ENCODE measurements at places on chromosomes 7 and 10.
A peak's percentile ranks its signal among the peaks of the same experiment; 100 is the strongest.

DNA sequence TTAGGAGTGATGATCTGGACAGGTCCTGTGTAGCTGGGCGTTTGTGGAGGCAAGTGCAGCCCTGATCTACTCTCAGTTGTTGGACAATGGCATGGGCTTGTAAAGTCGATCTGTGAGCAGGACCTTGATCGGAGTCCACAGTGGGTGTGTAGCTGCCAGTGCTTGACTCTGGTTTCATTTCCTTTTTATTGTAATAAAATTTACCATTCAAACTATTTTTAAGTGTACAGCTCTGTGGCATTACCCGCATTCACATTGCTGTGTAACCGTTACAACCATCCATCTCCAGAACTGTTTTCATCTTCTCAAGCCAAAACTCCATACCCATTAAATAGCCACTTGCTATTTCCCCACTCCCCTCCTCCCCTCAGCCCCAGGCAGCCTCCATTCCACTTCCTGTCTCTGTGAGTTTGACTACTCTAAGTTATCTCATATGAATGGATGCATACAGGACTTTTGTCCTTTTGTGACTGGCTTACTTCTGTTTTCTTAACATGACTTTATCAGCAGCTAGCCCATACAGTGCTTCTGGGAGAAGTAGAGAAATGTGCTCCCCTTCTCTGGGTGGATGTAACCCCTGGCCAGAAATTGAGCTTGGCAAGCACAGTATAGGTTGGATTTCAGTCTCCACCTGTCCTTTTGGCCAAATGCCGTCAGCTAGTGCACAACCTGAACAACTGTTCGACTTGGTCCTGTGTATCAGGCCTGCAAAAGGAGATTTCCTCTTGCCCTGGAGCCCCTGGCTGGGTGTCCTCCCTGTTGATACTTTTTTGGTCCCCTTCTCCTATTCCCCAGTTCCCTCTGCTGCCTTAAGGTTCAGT is 180.0 kb downstream of the LRMDA start:
- no peak for DNase-seq

DNA sequence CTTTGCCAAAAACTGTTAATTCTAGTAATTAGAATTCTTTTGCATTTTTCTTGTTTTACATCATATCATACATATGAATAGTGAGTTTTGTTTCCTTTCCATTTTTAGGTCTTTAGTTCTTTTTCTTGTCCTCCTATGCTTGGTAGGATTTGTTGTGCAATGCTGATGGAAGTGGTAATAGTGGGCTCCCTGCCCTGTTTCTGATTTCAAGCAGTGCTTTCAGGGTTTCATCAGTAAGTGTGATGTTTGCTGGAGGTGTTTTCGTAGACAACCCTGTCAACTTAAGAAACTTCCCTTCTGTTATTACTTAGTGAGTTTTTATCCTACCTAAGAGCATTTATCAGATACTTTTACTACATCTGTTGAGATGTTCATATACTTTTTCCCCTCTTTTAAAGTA is 50.5 kb downstream of the CSGALNACT2 start:
- no peak for DNase-seq

DNA sequence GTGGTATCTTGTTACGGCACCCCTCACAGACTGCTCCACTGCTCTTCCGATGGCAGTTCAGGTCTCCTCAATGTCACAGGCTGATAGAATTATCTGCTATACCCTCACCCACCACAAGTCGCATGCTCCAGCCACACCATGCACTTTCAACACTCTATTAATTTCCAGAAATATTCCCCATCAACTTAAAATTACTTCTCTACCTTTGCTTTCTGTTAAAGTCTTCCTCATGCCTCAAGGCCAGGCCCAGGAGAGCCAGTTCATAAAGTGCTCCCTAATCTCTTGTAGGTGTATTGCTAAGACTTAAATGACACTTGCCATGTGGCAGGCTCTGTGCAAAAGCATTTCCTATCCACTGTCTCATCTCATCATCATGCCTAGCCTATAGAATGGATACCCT is 105.9 kb upstream of the ARID5B start:
- no peak for DNase-seq

DNA sequence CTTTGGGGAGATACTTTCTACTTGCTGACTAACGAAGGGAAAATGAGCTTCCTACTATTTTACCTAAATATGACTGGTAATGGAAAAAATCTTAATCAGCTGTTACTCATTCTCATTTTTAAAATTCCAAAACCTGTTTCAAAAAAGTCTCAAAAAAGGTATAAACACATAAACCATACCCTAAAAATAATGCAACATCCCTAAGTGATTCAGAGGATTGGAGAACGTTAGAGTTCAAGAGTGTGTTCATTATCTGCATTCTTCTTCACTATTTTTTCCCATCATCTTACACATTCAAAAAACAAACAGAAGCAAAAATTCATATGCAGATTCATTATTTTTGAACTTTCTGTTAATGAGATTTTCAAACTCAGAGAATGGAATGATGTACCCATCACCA is 150.4 kb upstream of the GNAI1 start:
- DNase-seq, result peak; percentile 8

- DNase-seq, result no peak
Measured at GRCh38 chr7:20270867-20271266, 53.7 kb upstream of the MACC1 start.

DNA sequence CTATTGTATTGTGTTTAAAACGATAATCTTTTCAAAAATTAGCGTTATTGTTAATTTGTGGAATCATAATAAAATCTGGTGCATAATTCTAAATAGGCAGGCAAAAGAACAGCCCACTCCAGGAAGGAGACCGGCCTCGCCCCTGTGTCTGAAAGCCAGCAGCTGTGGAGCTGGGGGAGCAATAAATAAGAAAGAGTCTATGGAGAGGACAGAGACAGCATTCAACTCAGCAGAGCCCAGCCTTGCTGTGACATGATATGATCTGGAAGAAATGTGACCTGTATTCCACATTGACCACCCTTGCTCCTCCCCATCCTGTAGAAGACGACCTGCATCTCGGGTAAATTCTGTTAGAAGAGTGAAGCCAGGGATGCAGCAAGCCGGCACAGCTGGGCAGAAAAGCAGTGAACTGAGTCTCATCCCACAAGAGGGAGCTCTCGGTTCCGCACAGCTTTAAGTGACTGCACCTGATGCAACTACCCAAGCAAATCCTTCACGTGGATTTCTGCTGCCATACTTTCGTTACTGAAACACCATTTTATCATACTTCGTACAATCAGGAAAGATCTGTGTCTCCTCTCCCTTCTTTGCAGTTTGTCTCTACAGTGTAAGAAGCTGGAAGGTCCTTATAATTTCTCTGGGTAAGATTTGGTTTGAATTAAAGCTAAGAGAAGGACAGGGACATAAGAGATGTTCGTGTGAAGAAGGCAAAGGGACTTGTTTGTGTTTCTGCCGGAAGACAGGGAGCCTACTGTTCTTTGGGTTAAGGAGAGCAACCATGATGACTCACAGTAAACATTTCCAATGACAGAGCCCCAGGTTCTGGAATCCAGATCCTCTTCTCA is 427.1 kb downstream of the GPAM start:
- peak; percentile 62 for DNase-seq

- no peak for DNase-seq
Measured at GRCh38 chr7:149776289-149776688, 2.9 kb upstream of the ZNF467 start.

- DNase-seq, result no peak
Measured at GRCh38 chr7:24860611-24861010, 103.3 kb upstream of the GSDME start.

GRCh38 chr10:17430647-17431355 is 23.6 kb downstream of the ST8SIA6 start:
- DNase-seq, result peak; percentile 80

DNA sequence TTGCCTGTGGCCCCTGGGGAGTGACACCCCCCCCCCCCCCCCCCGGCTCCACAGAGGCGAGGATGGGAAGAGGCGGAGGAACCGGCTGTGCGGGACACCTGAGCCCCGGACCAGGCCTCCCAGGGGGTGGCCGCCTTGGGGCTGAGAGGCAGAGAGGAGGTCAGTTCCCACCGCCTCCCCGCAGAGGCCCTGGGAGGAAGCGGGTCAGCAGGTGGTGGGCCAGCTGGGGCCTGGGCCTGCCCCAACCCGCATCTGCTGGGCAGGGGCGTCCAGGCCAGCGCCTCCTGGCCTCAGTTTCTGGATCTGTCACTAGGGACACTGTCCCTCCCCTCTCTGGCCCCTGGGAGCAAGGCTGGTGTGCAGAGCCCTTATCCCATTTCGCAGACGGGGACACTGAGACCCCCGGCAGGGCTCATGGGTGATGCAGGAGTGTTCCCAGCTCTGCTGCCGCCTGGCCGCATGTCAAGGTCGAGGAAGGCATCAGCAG is 14.6 kb upstream of the LFNG start:
- DNase-seq, result no peak

GRCh38 chr7:26948617-26949118 is 84.3 kb upstream of the SKAP2 start:
- no peak for DNase-seq

GRCh38 chr10:77111611-77112550 is 525.7 kb downstream of the KCNMA1 start:
- peak; percentile 80 for DNase-seq

DNA sequence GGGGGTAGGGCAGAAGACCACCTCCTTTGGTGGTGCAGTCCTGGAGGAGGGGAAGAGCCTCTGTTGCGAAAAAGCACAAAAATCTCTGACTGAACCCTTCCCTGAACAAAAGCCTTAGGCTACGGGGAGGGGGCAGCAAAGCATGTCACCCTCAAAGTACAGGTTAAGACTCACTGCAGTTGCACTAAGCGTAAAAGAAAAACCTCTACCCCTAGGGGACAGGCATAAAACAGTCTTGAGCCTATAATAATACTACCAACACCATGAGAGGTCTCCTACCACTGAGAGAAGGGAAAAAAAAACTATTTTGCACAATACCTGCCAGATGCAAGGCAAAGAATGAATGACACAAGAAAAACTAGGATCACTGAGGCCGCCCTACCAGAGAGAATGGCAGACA is 17.3 kb downstream of the TNPO3 start:
- DNase-seq, result no peak

- DNase-seq, result no peak
Measured at GRCh38 chr7:94400643-94401427, 6.1 kb downstream of the COL1A2 start.

GRCh38 chr7:82247814-82248433 is 195.7 kb downstream of the CACNA2D1 start:
- DNase-seq, result peak; percentile 27

- DNase-seq, result no peak
Measured at GRCh38 chr7:75737856-75738603, 711 bp downstream of the HIP1 start.

- no peak for DNase-seq
Measured at GRCh38 chr7:28304290-28304689, 108.0 kb upstream of the CREB5 start.

- DNase-seq, result no peak
Measured at GRCh38 chr10:44965651-44966097, 6.1 kb downstream of the RASSF4 start.

- DNase-seq, result no peak
Measured at GRCh38 chr7:90736968-90737939, 141.1 kb downstream of the CDK14 start.

GRCh38 chr7:74350751-74351150 is 61.5 kb downstream of the CLIP2 start:
- no peak for DNase-seq

DNA sequence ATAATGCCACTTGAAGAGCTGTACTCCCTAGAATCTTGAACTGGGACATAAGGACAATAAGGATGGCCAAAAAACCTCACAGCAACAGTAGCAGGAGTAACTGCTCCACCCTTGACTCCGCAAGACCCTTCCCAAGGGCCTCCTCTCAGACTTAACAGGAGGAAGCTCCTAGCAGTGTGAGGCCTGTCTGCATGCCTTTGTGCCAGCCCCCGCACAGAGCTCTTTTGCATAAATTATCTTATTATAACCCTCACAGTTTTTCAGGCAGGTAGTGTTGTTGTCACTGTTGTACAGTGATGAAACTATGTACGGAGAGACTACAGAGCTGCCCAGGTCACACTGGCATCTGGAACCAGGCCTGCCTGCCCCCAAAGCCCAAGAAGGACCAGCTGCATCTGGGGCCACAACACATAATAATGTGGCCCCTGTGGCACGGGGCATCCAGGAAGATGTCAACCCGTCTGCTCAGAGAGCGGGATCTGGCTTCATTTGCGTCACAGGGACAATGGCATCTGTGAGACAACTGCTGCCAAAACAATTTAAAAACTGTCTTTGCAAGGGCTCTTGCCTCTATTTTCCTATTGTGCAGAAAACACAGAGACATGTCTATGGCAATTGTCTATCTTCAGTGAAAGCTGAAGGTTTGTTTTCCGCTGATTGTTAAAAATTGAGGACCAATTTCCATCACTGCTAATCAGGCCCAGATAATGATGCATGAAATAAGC is 249.3 kb upstream of the GRB10 start:
- DNase-seq, result no peak

DNA sequence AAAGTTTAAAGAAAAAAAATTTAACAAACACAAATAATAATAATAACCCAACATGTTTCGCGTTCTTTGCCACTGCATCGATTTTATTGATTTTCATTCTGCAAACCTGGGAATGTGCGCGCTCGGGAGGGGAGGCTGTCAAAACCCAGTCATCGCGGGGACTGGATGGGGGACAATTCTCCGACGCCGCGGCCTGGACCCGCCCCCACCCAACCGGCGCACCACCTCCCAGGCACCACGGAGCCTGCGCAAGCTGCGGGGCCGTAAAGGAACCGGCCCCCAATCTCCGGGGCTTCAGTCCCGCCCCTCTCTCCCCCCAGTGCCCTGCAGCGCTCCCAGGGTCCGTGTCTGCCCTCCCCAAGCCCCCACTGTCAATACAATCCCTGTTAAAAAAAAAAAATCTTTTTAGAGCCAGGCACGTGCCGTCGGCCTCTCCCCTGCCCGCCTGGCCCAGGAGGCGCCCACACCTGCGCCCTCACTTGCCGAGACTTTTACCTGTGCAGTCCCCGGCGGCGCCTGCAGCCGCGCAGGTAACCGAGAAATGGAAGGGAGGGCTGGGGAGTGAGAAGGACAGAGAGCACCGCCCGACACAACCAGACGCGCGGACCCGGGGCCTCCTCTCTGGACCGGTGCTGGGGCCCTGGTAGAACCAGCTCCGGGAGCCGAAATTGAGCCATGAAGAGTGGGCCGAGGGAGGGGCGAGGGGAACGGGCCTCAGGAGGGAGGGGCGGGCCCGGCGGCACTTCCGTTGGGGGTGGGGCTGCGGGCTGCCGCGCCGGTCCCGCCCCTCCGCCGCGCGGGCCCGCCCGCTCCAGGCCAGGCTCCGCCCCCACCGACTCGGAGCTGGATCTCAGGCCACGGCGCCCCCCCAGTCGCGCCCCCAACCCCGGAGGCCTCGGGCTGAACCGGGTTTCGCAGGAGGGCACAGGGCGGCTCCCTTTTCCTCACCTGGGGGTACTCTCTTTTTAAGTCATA is 7.6 kb upstream of the ZNF503 start:
- peak; percentile 96 for DNase-seq

- no peak for DNase-seq
Measured at GRCh38 chr10:76874896-76875295, 762.7 kb downstream of the KCNMA1 start.

- no peak for DNase-seq
Measured at GRCh38 chr10:108601851-108602250, 1321.5 kb downstream of the XPNPEP1 start.
